ENCODE measurements at places on chromosomes 13 and 19. TPM values are rescaled to one million over a fixed set of nuclear protein-coding genes. Genes with fewer than 3 reads are reported as not detected.

- H3K27me3 ChIP-seq, result no peaks in the 10 kb centered on the region
- peak overlapping the region; percentile 29 for H3K27ac ChIP-seq
- no peaks in the 10 kb centered on the region for H3K36me3 ChIP-seq
- no peak overlapping the region for H3K4me3 ChIP-seq
- peaks cover 12% of the 10 kb centered on the region for H3K4me1 ChIP-seq
Measured at GRCh38 chr13:67100730-67101129, 129.4 kb downstream of the PCDH9 start.

GRCh38 chr13:80828759-80829158 lies 487.8 kb upstream of the SPRY2 start:
- H3K36me3 ChIP-seq, result no peaks in the 10 kb centered on the region
- no peaks in the 10 kb centered on the region for H3K4me1 ChIP-seq
- H3K27ac ChIP-seq, result no peak overlapping the region
- no peak for DNase-seq

DNA sequence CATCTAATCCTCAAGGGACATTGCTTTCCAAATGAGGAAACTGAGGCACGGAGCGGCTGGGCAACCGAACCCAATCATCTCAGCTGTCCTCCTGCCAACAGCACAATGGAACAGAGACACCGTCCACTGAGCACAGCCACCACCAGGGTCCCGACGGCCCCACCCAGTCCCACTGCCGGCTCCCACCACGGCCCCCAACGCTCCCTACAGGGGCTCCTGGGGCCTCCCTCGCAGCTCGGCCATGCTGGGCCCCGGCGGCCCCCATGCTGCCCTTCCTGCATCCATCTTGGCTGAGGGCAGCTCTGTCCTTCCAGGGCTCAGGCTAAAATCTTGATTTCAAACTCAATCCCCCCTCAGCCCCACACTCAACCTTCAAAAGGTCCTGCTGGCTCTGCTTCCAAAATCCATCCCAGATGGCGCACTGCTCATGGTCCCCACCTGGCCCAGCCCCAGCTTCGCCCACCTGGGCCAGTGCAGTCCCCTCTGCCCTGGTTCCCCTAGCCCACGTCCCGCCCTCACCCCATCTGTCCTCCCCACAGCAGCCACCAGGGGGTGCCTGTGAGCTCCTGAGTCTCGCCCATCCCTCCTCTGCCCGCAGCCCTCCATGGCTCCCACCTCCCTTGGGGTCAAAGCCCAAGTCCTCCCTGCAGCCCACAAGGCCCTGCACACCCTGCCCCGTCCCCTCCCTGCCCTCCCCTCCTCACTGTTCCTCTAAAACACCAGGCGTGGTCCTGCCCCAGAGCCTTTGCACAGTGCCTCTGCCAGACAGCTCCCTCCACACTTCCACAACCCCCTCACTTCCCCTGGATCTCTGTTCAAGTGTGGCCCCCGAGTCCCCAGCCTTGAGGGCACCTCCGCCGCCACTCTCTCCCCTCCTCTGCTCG lies 7.9 kb downstream of the PIP5K1C start:
- DNase-seq, result no peak
- no peaks in the 10 kb centered on the region for H3K36me3 ChIP-seq
- peaks cover 13% of the 10 kb centered on the region for H3K4me1 ChIP-seq
- no peak overlapping the region for H3K27ac ChIP-seq
- H3K27me3 ChIP-seq, result no peaks in the 10 kb centered on the region

DNA sequence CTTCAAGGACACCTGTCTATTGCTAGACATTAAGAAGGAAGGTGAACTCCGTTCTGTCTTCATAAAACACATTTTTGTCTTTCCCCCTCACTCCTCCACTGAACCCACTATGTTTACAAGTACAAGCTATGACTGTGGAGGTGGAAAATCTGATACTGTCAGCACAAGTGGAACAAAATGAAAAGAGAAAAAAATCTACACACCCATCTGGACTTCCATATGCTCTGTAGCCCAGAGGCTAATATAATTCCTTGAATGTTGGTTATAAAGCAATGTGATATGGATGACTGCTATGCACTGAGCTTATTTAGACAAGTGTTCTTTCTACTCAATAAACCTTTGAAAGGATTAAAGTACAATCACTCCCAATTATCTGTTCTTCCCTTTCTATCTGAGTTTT lies 713.5 kb downstream of the DIAPH3 start:
- DNase-seq, result no peak
- no peaks in the 10 kb centered on the region for H3K36me3 ChIP-seq
- H3K27ac ChIP-seq, result no peak overlapping the region
- H3K27me3 ChIP-seq, result no peaks in the 10 kb centered on the region

DNA sequence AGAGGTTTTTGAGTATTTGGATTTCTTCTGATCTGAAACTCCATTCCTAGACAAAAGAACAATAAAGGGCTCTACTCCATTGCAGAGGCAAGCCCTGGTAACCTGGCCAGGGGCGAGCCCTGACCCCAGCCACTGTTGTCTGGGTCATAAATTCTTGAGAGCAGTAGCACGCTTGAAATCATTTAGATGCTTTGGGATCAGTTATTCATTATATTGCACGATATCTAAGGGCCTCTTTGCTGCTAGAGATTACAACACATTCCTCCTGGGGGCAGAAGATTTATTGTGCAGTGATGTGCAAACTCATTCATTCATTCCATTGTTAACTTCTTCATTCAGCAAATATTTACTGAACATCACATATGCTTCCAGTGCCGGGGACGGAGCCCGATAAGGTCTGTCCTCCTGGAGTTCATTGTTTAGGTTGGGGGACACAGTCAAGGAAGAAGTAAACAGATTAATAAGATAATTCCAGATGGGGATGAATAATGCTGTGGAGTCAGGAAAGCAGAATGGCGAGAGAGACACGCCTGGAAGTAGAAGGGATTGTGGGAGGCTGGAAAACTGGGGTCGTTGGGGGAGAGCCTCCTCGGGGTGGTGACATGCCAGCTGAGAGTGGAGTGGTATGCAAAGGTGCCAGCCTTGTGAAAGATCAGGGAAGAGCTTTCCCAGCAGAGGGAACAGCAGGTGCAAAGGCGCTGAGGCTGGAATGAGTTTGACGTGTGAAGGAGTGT lies 34.9 kb downstream of the SIPA1L3 start:
- DNase-seq, result peak; percentile 54
- peak overlapping the region; percentile 92 for H3K27ac ChIP-seq
- H3K4me1 ChIP-seq, result peaks cover 42% of the 10 kb centered on the region
- no peaks in the 10 kb centered on the region for H3K36me3 ChIP-seq

DNA sequence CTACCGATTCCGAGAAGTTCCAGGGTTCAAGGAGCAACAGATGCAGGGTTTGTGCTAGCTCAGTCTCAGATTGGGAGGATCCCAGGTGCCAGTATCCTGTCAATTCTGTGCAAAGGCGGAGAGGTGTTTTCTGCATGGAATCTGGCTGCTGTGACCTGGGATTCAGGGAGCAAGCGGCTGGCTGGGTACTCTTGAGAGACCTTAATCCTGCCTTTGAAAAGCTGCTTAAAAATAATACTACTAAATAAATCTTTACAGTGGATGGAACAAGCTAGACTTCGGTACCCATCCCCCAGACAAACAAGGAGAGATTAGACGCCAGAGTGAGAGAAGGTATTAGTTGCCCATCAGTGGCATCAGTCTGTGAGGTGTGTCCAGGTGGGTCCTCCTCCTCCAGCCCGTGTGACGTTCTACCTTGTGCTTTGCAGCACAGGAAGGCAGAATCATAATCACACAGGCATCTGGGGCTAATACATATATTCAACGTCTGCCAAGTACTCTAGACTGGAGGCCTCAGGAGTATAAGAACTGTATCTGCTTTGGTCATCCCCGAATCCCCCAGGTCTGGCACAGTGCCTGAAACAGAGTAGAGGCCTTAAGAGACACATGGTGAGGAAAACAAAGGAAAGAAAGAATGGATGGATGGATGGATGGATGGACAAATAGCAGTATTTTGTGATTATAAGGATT lies 230.6 kb downstream of the ZNF536 start:
- H3K4me1 ChIP-seq, result no peaks in the 10 kb centered on the region
- H3K27ac ChIP-seq, result no peak overlapping the region

DNA sequence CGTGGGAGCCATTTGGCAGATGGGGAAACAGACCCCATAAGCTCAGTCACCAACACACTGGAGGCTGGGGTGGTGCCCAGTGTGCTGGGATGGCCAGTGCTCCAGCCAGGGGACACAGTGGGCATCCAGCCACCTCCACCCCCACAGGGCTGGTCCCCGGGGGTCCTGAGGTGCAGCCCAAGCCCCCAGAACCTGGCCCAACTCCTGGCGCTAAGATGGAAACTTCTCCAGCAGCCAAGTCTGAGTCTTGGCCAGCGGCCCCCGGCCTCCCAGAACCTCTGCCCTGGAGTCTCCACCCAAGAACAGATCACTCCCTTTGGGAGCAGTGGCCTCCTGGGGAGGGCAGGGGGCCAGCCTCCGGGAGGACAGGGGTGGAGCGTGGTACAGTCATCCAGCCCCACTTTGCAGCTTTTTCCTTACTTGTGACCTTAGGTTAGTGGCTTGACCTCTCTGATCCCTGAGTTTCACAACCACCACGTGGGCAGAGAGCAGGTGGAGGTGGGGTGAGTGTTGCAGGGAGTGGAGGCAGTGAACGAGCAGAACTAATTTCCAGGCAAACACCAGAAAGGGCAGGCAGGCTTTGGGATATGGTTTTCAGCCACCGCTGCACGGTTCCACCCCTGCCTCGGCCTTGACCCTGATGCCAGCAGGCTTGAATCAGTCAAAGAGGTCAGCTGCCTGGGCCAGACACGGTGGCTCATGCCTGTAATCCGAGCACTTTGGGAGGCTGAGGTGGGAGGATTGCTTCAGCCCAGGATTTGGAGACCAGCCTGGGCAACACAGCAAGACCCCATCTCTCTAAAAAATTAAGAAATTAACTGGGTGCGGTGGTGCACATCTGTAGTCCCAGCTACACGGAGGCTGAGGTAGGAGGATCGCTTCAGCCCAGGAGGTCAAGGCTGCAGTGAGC lies 4.3 kb upstream of the NRTN start:
- no peaks in the 10 kb centered on the region for H3K36me3 ChIP-seq
- H3K27ac ChIP-seq, result no peak overlapping the region
- peaks cover 21% of the 10 kb centered on the region for H3K4me1 ChIP-seq
- no peak overlapping the region for H3K4me3 ChIP-seq
- peak; percentile 5 for DNase-seq

GRCh38 chr13:113437408-113438010 lies 15.8 kb downstream of the ADPRHL1 start:
- H3K27ac ChIP-seq, result peak overlapping the region; percentile 37
- no peaks in the 10 kb centered on the region for H3K36me3 ChIP-seq
- H3K4me1 ChIP-seq, result peaks cover 7% of the 10 kb centered on the region
- no peak overlapping the region for H3K4me3 ChIP-seq

DNA sequence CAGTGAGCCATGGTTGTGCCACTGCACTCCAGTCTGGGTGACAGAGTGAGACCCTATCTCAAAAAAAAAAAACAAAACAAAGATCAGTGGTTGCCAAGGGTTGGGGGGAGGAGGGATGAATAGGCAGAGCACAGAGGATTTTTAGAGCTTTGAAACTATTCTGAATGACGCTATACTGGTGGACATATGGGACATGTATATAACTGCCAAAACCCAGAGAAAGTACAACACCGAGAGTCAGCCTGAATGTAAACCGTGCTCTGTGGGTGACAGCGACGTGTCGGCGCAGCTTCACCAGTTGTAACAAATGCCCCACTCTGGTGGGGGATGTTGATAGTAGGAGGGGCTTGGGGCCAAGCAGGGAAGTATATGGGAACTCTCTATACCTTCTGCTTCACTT lies 32.9 kb downstream of the ZIC5 start:
- no peaks in the 10 kb centered on the region for H3K36me3 ChIP-seq
- no peak for DNase-seq
- no peaks in the 10 kb centered on the region for H3K27me3 ChIP-seq

GRCh38 chr13:105365831-105366230 lies 1169.6 kb downstream of the EFNB2 start:
- H3K4me3 ChIP-seq, result no peak overlapping the region
- no peaks in the 10 kb centered on the region for H3K27me3 ChIP-seq
- DNase-seq, result no peak

DNA sequence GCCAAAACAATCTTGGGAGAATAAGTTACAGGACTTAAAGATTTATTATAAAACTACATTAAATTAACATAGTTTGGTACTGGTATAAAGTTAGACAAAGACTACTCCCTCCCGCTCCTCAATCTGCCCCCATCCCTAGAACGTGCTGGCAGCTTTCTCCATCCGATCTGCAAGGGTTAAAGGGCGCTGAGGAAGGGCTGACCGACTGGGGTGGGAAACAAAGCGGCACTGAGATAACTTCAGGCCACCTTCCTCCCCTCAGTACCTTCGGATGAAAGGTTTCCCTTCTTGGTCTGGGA lies 790 bp upstream of the SUGT1 start:
- DNase-seq, result no peak
- H3K4me1 ChIP-seq, result peaks cover 17% of the 10 kb centered on the region
- H3K4me3 ChIP-seq, result peak overlapping the region; percentile 47
- no peaks in the 10 kb centered on the region for H3K27me3 ChIP-seq

DNA sequence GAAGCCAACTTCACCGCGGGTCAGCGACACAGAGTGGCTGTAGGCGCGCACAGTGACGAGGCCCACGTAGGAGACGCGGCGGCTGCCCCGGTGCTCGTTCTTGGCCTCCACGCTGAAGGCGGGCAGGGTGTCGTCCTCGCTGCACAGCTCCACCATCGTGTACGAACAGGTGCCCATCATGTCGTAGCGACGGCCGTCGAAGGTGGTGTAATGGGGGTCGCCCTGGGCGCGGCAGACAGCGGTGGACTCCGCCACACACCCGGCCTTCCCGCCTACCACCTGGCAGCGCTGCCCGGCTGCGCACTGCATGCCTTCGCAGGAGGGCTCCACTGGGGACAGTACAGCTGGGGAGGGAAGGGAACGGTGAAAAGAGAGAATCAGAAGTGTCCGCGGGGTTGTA lies 10.0 kb downstream of the FCGBP start:
- no peaks in the 10 kb centered on the region for H3K36me3 ChIP-seq
- H3K27ac ChIP-seq, result no peak overlapping the region
- no peak overlapping the region for H3K4me3 ChIP-seq
- H3K4me1 ChIP-seq, result no peaks in the 10 kb centered on the region

GRCh38 chr19:45640849-45641273 lies 1.7 kb upstream of the EML2 start:
- H3K36me3 ChIP-seq, result no peaks in the 10 kb centered on the region
- H3K4me1 ChIP-seq, result peaks cover 16% of the 10 kb centered on the region
- no peak overlapping the region for H3K4me3 ChIP-seq
- no peaks in the 10 kb centered on the region for H3K27me3 ChIP-seq

- no peak overlapping the region for H3K4me3 ChIP-seq
- no peaks in the 10 kb centered on the region for H3K4me1 ChIP-seq
- H3K27ac ChIP-seq, result peak overlapping the region; percentile 7
- no peaks in the 10 kb centered on the region for H3K27me3 ChIP-seq
- DNase-seq, result no peak
- H3K36me3 ChIP-seq, result no peaks in the 10 kb centered on the region
Measured at GRCh38 chr13:97757807-97758206, 195.7 kb upstream of the IPO5 start.

CGB2 gene
- not detected for polyA plus RNA-seq

CEACAM8 gene
- polyA plus RNA-seq, result not detected

LYPD3 gene
- polyA plus RNA-seq, result 13.2 TPM

CEACAM6 gene
- polyA plus RNA-seq, result 4.5 TPM

C19orf81 gene
- polyA plus RNA-seq, result 14.7 TPM

ZNF486 gene
- 1.8 TPM for polyA plus RNA-seq

STARD13 gene
- polyA plus RNA-seq, result 5.4 TPM
